ENCODE measurements at places on chromosomes 6 and 20.

GRCh38 chr6:154356113-154356512, 490 bp downstream of the IPCEF1 start:
- DNase-seq, result no peak

GRCh38 chr6:125354649-125355048, 52.9 kb upstream of the HDDC2 start:
- no peak for DNase-seq

DNA sequence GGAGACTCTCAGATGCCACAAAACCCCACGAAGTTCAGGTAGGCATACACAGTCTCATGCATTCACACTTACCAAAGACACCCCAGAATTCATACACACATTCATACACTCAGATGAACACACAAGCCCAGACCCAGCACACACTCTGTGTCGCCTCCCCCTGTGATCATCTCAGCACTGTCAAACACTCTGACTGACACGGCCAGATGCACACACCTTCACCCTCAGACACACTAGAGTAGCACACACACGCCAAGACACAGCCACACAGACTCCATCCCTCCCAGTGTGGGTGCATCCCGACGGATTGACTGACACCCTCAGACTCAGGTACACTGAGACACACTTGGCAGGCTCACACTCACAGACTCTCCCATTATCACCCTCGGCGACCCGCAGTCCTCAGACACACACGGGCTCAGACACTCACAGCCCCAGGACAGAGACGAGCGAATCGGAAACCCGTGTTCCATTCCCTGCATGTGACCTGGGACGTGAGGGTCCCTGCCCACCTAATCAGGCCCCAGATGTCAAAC, 872 bp upstream of the RIMS4 start:
- no peak for DNase-seq

GRCh38 chr6:34150766-34151165, 4.9 kb upstream of the GRM4 start:
- no peak for DNase-seq

- DNase-seq, result no peak
These were observed 10.5 kb upstream of the APMAP start for GRCh38 chr20:25003002-25003401.
